ENCODE measurements at places on chromosomes 2 and 18. TPM values are rescaled to one million over a fixed set of nuclear protein-coding genes. Genes with fewer than 3 reads are reported as not detected.

GRCh38 chr2:67883316-67884087, 179.3 kb downstream of the C1D start:
- DNase-seq: no peak

- DNase-seq: no peak
These were observed 14.8 kb upstream of the SMAD2 start for GRCh38 chr18:47944972-47945852.

DNA sequence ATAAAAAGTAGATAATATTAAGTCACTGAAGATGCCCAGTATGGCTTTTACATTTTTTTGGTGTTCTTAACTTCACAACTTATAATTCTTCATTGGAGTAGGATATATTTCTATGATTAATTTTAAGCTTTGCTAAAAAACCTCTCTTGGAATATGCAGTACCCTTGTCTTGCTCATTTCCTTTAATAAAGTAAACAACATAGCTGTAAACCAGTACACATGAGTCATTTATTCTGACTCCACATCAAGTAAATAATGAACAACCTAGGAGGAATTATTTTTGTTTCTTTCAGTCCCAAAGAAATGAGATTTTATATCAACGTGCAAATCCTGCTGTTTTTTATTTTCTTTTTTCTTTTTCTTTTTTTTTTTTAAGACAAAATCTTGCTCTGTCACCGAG, 869.1 kb downstream of the CNTNAP5 start:
- no peak for DNase-seq

CTIF gene
- total RNA-seq: 30.2 TPM

DNA sequence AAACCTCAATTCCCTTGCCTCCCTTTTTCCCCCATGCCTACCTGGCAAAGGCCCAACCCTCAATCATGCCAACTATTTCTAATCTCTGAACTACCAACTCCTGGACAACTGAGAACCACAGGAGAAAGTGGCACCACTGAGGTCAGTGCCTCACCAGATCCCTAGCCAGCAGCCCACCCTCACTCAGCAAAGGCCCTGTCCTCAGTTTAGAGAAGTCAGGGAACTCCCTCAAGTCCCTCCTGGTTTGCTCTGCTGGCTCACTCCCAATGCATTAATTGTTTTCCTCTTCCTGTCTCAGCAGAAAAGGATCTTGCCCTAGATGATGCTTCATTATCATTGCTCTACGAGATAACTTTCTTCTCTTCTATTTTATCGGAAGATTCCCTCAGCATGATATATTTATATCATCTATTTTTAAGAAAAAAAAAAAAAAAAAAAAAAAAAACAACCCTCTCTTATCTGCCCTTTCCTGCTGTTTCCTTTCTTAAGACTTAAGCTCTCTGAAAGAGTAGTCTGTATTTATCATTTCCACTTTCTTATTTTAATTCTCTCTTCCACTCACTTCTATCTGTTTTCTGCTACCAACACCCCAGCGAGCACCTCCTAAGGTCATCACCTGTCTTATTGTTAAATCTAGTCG, 22.7 kb upstream of the ZBTB14 start:
- DNase-seq: no peak

ADRA2B gene
- 0.88 TPM for total RNA-seq

- DNase-seq: no peak
These were observed 16.0 kb upstream of the SERPINE2 start for GRCh38 chr2:224055101-224055500.

CPS1 gene
- 3.1 TPM for total RNA-seq

SIX3 gene
- total RNA-seq: 0.06 TPM

MARCO gene
- total RNA-seq: 20.3 TPM

DNA sequence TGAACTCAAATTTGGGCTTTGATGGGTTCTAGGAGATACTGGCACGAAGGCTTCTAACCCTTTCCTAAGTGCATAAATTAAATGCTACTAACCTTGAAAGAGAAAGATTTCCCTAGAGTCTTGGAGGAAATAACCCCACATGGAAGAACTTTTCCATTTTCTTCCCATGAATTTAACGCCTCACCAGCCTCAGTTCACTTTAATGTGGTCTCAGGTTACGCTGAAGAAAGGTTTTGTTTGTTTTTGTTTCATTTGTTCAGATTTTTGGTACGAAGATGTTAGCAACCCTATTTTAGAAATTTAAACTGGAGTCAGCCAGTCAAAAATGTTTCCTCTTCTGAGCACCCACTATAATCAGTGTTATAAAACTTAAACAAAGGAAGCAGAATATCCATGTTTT, 30.7 kb downstream of the METTL4 start:
- no peak for DNase-seq

DNA sequence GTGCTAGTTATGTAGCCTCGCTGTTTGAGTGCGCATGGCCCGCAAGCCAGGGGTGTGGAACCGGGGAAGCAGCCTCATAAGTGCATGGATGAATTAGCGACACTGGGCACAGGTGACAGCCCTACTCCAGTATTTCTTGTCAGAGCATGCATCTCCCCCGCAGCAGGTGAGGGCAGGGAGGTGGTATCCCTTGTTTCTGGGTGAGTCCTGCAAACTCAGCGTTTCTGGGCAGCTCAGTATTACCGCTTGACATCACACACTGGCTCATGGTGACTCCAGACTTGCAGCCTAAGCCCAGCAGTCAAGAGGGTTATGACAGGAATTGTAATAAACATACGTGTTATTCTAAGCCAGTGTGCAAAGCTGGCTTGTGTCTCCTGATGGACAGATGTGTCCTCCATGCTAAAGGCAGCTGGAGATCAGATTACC, 2.5 kb downstream of the CABLES1 start:
- no peak for DNase-seq

DDX18 gene
- 60.0 TPM for total RNA-seq

GRCh38 chr18:2468051-2468450, 103.3 kb downstream of the METTL4 start:
- DNase-seq: no peak

MAP3K2 gene
- 50.1 TPM for total RNA-seq

LRP1B gene
- 6.5 TPM for total RNA-seq

RIT2 gene
- not detected for total RNA-seq

DNA sequence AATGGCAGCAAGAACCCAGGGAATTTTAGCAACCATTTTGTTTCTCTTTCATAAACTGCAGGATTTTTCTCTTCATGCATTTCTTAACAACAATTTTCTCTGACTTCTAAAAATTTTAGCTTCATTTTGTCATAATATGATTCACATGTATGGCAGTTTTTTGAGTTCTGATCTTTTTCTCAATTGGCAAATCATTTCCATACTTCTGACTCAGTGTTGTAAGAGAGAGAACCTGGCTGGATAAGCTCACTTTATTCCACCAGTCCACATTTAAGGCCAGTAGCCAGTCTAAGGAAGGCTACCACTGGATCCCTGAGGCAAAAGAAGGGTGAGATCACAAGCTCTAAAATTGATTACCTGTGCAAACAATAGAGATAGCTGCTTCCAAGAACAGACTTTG, 42.8 kb upstream of the COL3A1 start:
- DNase-seq: no peak

- peak; percentile 65 for DNase-seq
These were observed 63.8 kb downstream of the SETBP1 start for GRCh38 chr18:44744161-44745121.

- no peak for DNase-seq
These were observed 344.1 kb downstream of the TDRD15 start for GRCh38 chr2:21467910-21468309.

GRCh38 chr2:9217838-9218770, 11.5 kb downstream of the ASAP2 start:
- DNase-seq: no peak

- DNase-seq: no peak
These were observed 42.5 kb downstream of the ADD2 start for GRCh38 chr2:70725505-70725904.

DNA sequence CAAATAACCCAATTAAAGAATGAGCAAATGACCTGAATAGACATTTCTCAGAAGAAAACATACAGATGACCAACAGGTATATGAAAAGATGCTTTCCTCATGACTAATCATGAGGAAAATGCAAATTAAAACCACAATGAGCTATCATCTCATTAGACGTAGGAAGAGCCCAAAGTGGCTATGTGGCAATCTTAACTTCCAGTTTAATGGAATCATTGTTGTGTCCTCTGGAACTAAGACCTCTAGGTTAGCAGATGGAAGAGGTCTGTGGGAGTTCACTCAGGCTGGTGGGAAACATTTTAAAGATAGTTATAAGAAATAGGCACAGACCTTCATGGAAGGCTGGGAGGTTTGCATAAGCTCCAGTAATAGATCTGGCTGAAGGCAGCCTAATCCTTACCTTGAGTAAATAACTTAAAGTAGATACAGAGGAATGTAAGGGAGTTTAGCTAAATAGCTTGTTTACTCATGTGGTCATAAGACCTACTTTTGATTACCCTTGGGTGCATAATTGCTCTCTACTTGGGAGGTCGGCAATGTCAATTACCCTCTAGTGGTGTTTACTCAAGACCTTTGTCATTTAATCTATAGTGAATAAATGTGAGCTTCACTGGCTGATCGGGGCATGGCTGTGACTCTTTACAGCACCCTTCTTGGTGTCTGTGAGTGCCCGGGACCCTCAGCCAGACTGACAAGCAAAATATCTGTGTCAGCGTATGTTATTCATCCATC, 119.0 kb downstream of the GULP1 start:
- no peak for DNase-seq

DNA sequence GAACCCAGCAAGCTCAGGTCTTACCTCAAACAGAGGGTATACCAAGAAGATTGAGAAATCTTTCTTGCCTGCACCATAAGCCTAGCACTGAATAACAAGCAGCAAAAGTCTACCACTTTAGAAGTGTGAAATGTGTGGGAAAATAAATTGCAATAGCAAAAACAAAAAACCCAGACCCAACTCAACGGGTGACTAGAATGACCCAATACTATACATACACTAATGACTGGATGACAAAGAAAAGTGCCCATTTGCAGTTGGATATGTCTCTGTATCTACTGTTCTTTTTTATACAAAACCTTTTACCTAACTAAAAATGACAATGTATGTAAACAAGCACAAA, 950.6 kb downstream of the TRIB2 start:
- no peak for DNase-seq

GRCh38 chr2:196592911-196593881, 46.3 kb upstream of the CCDC150 start:
- DNase-seq: peak; percentile 83

DNA sequence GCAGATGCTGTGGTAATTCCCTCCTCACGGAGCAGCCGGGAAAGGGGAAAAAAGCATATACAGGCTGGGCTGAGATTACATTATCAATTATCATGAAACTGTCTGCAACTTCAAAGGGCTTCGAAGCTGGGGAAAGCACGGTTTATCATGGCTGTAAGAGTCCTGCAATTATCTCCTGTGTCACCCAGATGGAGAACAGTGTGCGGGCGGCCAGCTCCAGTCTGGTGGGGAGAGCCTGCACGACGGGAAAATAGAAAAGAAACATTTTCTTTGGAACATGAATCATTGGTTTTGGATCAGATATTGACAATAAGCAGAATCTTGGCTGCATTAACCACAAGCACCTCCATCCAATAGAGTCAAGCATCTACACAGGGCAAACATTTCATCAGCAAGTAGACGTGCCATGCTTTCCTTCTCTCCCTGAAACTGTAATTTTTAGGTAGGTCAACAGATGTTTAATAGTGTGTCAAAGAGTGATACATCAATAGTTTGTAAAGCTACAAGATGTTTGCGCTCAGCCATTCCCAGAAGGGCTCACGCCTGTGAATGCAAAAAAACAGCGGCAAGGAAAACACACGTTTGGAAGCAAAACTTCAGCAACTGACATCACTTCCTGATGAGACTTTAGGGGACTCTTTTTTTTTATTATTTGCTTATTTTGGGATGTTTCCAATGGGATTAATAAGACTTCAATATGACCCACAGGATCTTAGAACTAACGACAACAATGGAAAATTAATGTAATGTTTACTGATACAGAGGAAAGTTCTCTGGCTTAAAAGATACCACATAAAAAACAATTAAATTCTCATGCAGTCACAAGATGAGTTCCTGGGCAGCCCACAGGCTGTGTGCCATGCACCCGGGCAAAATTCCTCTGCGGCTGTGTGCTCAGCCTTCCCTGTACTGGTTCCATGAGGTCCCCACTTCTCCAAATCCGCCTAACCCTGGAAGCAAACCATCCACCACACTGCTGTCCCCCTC, 111.0 kb upstream of the SALL3 start:
- no peak for DNase-seq

- DNase-seq: no peak
These were observed 601.1 kb upstream of the NRXN1 start for GRCh38 chr2:51633073-51633472.

- DNase-seq: no peak
These were observed 27.2 kb downstream of the CHST10 start for GRCh38 chr2:100390001-100390940.

SULT1C4 gene
- 85.0 TPM for total RNA-seq

DNA sequence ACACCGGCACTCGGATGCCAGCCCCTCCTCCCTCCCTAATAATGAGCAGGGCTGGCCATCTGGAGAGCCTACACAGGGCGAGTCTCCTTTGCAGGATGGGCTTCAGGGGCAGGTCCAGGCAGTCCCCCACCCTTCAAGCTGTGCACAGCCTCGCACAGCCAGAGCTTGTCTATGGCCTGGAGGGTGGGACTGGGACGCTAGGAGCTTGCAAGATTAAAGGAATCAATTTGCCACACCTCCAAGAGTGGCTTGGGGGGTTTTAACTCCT, 43.9 kb upstream of the OTOF start:
- DNase-seq: no peak

DNA sequence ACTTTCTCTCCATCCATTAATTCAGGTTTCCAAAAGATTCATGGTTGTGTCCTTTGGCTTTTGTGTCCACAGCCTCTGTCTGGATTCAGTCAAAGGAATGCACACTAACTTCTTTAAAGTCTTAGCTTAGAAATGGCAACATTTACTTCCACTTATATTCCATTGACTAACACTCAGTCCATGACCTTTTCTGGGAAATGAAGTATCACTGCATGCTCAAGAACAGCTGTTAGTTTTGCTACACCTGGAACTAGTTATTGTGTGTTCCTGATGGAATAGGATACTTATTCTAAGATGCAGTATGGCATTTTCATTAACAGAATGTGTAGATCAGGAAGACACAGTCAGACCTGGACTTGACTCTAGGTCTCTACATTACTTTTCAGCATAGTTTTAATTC, 88.8 kb downstream of the KYNU start:
- DNase-seq: no peak

SEC11C gene
- total RNA-seq: 103 TPM

DNA sequence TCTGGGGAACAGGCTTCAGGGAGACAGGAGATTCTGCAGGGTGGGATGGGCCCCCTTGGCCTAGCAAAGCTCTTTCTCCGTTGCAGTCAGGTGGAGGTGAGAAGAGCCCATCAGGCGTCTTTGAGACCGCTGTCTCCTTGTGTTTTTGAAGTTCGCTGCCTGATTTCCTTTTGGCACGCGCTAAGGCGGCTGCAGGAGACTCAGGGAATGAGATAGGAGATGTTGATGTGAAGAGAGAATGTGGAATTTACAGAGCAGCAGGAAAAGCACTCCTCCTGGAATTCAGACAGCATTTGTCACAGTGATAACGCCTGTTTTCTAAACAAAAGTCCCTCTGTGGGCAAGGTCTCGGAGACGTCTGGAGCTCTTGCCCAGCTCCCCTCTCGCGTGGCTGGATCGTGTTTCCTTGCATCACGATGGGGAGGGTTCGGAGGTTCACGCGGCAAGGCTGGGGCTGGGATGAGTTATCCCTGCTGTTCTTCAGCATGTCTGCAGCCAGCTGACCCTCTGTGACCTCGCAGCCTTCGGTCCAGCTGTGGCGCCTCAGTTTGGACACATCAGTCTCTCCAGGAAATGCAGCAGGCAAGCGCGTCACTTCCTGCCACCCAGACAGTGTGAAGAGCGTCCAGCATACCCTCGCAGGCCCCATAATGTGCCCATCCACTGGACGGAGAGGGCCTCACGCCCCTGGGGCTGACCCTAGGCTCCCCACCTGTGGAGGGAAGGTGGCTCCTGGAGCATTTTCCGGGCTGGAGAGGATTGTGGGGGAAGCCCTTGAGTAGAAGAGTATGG, 30.2 kb downstream of the GLI2 start:
- DNase-seq: peak; percentile 97

UGT1A5 gene
- not detected for total RNA-seq
